ENCODE measurements at places on chromosomes 6 and 20. TPM values are rescaled to one million over a fixed set of nuclear protein-coding genes. Genes with fewer than 3 reads are reported as not detected.
A peak's percentile ranks its signal among the peaks of the same experiment; 100 is the strongest.

GRCh38 chr6:147906361-147906760, 397.9 kb downstream of the SAMD5 start:
- no peaks in the 10 kb centered on the region for H3K27me3 ChIP-seq
- no peaks in the 10 kb centered on the region for H3K4me1 ChIP-seq
- DNase-seq: no peak
- H3K27ac ChIP-seq: no peak overlapping the region

DNA sequence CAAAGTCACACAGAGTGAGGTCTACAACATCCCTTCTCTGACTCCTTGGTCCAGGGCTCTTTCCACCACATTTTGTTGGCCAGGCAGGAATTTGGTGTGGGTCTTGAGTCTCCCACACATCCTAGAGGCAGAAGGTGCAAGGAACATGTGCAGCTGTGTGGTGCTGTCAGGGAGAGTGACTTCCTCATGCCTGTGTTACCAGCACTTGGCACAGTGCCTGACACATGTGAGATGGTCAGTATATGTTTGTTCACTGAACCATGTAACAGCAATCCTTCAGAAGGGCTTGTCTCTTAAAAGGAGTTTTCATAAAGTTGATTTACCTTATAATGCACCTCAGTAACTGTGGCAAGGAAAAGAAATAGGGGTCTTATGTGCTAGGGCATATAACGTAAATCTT, 168.5 kb downstream of the CDC5L start:
- H3K27ac ChIP-seq: no peak overlapping the region
- H3K36me3 ChIP-seq: no peaks in the 10 kb centered on the region

GRCh38 chr6:35497571-35498421, 917 bp upstream of the TEAD3 start:
- H3K4me1 ChIP-seq: peaks cover 43% of the 10 kb centered on the region
- no peak for DNase-seq
- H3K27ac ChIP-seq: peak overlapping the region; percentile 99
- peak overlapping the region; percentile 91 for H3K4me3 ChIP-seq
- no peaks in the 10 kb centered on the region for H3K36me3 ChIP-seq

RAB22A gene
- total RNA-seq: 17.9 TPM

DNA sequence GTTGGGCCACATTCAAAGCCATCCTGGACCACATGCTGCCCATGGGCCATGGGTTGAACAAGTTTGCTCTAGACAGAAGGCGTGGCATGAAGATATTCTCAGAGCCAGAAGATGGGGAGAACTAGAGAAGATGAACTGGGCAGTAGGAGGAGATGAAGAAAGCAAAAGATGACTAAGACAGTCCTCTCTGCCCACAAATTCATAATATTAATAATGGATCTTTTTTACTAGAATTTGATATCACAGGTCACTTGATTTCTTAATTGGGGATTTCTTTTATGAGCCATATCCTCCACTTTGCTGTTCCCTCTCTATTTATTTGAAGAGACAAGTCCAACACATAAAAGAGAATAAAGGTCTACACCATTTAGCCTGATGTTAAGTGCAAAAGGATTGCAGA, 25.5 kb upstream of the EDN1 start:
- no peak overlapping the region for H3K27ac ChIP-seq
- DNase-seq: no peak
- H3K36me3 ChIP-seq: no peaks in the 10 kb centered on the region
- no peaks in the 10 kb centered on the region for H3K4me1 ChIP-seq
- no peaks in the 10 kb centered on the region for H3K27me3 ChIP-seq

- peaks cover 49% of the 10 kb centered on the region for H3K4me1 ChIP-seq
- no peaks in the 10 kb centered on the region for H3K27me3 ChIP-seq
- H3K4me3 ChIP-seq: no peak overlapping the region
- no peak for DNase-seq
- H3K27ac ChIP-seq: no peak overlapping the region
Observed at GRCh38 chr20:36238760-36239159, 2.5 kb downstream of the AAR2 start.

SLC32A1 gene
- not detected for total RNA-seq

- H3K4me1 ChIP-seq: no peaks in the 10 kb centered on the region
- no peak overlapping the region for H3K27ac ChIP-seq
- H3K4me3 ChIP-seq: no peak overlapping the region
Observed at GRCh38 chr20:13839421-13840092, 54.7 kb downstream of the NDUFAF5 start.

GRCh38 chr6:131784561-131784960, 23.3 kb upstream of the ENPP1 start:
- DNase-seq: no peak
- H3K27me3 ChIP-seq: no peaks in the 10 kb centered on the region
- peaks cover 13% of the 10 kb centered on the region for H3K4me1 ChIP-seq
- no peaks in the 10 kb centered on the region for H3K36me3 ChIP-seq
- H3K4me3 ChIP-seq: no peak overlapping the region

GRCh38 chr6:145067430-145067829, 667.9 kb downstream of the EPM2A start:
- H3K27ac ChIP-seq: no peak overlapping the region
- H3K4me3 ChIP-seq: no peak overlapping the region
- DNase-seq: no peak
- no peaks in the 10 kb centered on the region for H3K4me1 ChIP-seq

Measured in esophagus muscularis mucosa (tissue), 4 donors.